Dermis blood vessel endothelial cell (primary cell): ENCODE measurements at places on chromosomes 3 and 15.

DNA sequence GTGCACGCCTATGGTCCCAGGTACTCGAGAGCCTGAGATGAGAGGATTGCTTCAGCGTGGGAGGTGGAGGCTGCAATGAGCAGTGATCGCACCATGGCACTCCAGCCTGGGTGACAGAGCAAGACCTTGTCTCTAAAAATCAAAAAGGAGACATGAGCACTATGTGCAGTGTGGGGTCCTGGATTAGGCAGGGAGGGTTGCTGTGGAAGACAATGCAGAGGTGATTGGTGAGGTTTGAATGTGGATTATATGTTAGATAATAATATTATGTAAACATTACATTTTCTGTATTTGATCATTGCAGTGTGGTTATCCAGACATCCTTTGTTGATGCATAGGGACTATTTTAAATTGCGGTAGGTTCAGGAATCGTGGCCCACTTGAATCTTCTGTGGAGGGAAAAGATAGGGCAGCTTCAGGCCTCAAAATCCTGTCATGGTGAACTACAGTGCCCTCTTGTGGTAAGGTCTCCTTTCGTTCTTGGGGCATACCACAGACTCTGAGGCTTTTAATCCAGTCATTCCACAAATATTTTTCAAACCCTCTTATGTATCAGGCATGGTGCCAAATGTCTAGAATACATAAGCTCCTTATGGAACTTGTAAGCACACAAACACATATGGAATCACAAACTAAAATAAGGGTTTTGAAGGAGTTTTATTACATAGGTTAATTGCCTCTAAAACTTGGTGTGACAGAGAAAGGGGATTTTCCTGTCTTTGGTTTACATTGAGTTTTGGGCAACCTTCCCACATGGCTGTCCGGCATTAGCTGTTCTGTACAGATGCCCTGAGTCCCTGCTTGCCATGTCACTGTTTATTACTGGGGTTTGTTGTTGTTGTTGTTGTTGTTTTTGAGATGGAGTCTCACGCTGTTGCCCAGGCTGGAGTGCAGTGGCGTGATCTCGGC is 37.7 kb downstream of the GPD1L start:
- DNase-seq: peak; percentile 94

- peak; percentile 4 for DNase-seq
Observed at GRCh38 chr3:86969500-86970189, 21.3 kb downstream of the VGLL3 start.

DNA sequence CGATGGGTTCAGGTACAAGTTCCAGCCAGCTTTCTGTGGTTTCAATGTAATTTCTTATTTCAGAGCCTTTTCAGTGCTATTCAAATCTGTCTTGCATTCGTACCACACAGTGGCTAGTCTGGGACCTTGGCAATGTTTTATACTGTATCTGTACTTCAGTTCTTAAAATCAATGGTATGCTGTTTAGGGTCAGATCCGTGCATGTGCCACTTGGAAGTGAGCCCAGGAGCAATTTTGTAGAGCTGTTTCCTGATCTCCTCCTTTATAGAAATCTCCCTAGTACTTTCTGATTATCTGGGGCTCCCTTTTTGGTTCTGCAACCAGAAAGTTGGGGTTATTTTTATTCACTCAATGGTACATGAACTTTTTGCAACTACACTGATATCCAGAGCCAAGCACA is 59.5 kb upstream of the NDUFB4 start:
- DNase-seq: no peak

DNA sequence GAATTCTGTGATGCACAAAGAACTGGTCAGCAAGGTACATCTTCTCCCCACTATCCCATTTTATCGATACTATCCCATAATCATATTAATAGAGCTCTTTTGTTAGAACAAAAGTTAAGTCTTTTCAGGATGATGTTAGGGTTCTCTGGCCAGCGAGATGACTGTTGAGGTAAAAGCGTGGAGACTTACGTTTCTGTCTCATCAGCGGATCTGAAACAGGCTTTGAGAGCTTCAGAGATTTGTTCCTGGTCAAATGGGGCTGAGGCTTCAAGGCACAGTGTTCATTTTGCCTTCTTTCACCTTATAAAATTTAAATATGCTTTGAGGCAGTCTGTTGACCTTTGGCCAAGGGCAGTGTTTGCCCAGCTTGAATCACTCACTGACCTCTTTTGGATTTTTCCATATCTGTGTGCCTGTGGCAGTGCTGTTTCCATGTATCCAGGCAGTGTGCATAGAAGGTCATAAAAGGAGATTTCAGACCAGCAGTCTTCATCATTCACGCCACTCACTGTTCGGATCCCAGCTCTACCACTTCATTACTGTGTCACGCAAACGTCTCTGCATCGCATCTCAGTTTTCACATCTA is 3.1 kb downstream of the ADAMTSL3 start:
- no peak for DNase-seq

- DNase-seq: peak; percentile 28
Observed at GRCh38 chr15:39888809-39889208, 31.3 kb downstream of the GPR176 start.

- DNase-seq: no peak
Observed at GRCh38 chr3:119861681-119862080, 79.8 kb downstream of the NR1I2 start.

GRCh38 chr3:28575746-28576613 is 227.4 kb upstream of the AZI2 start:
- DNase-seq: peak; percentile 3

DNA sequence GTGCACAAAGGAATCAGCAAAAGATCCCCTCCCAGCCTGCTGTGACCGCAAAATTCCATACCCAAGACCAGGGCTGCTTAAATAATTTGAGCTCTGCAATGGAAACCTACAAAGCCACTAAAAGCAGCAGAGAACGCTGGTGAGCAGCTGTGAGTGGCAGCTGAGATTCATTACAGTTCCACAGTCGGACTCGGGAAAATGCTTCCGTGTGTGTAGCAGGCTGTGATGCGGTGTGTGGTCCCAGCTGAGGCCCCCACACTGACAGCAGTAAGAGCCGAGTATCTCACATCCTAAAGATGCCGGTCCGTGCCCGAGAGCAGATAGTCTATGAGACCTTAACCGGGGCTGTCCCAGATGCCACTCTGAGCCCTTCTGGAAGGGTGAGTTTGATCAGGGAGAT is 37.4 kb downstream of the TM2D3 start:
- no peak for DNase-seq

- DNase-seq: no peak
Observed at GRCh38 chr3:192831111-192831644, 86.5 kb downstream of the MB21D2 start.

DNA sequence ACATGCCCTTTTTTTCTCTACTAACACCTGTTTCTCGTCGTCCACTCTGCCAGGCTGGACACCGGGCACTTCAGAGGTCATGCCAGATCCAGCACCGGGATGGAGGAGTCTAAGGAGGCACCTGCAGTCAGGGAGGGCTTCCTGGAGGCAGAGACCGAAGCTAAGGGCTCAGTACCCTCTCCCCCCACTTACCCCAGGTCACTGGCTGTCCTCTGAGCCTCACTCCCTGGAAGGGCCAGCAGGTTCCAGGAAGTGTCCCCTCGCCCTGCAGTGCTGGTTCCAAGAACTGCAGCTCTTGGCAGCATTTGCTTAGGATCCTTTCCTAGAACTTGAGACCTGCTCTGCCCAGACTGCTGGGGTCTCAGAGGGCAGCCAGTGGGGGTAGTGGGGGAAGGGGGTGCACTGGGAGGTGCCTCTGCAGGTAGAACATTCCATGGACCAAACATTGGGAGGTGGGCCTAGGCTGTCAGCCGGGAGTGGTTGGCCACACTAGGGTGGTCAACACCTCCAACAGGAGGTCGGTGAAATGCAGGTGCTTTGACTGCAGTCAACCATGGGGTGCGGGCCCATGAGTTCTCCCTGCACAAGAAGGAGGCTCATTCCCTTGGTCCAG is 11.3 kb downstream of the CISH start:
- DNase-seq: no peak

GRCh38 chr3:146308222-146308621 is 57.3 kb upstream of the PLSCR4 start:
- peak; percentile 79 for DNase-seq
